Activated CD4-positive, alpha-beta T cell treated with anti-CD3 and anti-CD28 coated beads, Interleukin-2, amount 50 U/mL, for 24 hours (primary cell): ENCODE measurements at places on chromosomes 3 and 15.

- DNase-seq, result no peak
These were observed 19.2 kb upstream of the KPNA1 start for GRCh38 chr3:122533931-122534334.

- DNase-seq, result no peak
These were observed 21.1 kb downstream of the GTF2E1 start for GRCh38 chr3:120763601-120764000.

DNA sequence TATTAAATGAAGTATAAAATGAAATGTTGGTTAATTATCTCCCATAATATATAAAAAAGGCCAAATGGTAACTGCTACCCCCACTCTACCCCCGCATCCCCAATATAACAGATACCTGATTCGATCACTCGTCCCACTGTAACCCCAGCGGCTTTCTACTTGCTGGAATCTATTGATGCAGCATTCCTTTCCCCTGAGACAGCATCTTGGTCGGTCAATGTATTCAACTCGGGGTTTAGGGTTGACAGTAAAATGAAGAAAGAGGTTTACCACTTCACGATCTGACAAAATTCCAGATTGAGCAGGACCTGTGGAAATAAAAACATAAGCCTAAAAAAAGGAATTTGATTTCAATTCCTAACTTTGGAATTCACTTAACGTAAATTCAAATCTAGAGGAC lies 18.6 kb upstream of the C15orf40 start:
- DNase-seq, result no peak

DNA sequence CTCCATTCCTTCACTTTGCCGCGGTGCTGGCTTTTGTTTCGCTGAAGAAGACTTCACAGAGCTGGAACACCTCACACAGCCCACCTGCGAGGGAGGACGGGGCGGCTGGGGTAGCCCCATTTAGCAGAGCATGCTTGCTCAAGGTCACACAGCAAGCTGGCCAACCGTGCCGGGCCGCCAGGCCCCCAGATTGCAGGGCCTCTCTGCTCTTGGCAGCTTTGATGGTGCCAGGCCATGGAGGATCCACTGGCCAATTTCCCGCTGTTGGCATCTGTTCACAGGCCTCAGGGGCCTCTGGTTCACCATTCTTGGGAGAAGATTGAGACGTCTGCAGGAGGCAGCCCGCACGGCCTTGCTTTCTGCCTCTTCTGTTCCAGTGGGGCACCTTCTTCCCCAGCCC lies 77.9 kb upstream of the LINGO1 start:
- DNase-seq, result no peak

- DNase-seq, result no peak
These were observed 30.6 kb downstream of the CTSH start for GRCh38 chr15:78914027-78914764.

- DNase-seq, result no peak
These were observed 273.2 kb downstream of the MECOM start for GRCh38 chr3:169390271-169390670.
